NCI-H1092 treated with DMSO at 0.1 percent for 48 hours (cell line): ENCODE measurements at places on chromosomes 6 and 20.

DNA sequence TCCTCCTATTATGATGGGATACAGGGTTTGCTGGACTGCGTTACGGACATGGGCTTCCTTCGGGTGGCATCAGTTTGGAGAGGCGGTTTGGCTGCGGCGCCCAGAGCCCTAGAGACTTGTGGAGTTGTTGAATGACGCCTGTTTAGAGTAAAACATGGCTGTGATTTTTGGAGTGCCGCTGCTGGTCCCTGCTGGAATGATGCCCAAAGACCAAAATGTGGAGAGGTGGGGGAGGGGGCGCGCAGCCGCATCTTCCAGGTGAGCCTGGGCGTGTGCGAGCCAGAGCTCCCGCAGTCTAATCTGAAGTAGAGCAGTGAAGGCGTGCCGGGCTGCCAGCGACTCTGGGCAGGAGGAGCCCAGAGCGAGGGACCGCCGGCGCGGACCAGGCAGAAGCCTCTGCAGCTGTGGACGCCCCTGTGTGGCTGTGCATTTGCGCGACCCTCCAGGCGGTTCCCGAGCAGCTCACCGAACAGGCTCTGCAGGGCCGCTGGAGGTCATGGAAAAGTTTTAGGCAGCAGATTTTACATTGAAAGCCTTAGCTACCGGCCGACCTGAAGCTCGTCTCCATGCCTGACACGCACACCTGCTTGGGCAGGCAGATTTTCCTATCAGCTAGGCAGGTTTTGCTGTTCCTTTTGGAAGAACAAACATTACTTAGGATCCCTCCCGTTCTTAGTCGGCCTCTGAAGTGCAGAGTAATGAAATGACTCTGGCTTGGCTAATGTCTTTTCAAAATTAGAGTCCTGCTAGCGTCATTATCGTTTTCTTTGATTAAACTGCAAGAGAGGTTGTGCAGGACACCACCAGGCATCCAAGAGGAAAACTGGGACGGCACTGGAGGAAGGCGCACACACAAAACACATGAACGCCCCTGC lies 298.2 kb downstream of the PHACTR1 start:
- no peak for DNase-seq

DNA sequence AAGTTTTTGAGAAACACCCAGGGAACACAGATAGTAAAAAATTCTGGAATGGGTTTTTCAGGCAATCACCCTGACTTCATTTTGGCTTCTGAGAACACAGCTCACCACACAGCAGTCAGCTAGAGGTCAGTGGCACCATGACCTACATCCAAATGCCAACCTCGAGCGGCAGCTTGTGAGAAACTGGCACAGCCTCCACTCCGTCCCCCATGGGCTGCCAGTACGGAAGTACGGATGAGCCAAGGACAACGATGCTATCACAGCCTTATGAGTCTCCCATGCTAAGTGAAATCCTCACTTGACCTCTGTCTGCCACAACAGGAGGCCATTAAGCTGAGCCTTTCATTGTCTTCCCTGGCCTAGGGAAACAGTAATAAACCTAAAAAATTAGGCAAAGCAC lies 32.0 kb downstream of the KIF16B start:
- no peak for DNase-seq

GRCh38 chr20:37501940-37502339 lies 19.1 kb upstream of the NNAT start:
- peak; percentile 93 for DNase-seq

GRCh38 chr6:142518126-142518525 lies 216.3 kb downstream of the ADGRG6 start:
- DNase-seq, result peak; percentile 3

- peak; percentile 25 for DNase-seq
Observed at GRCh38 chr20:8780915-8781314, 288.0 kb upstream of the PLCB4 start.

DNA sequence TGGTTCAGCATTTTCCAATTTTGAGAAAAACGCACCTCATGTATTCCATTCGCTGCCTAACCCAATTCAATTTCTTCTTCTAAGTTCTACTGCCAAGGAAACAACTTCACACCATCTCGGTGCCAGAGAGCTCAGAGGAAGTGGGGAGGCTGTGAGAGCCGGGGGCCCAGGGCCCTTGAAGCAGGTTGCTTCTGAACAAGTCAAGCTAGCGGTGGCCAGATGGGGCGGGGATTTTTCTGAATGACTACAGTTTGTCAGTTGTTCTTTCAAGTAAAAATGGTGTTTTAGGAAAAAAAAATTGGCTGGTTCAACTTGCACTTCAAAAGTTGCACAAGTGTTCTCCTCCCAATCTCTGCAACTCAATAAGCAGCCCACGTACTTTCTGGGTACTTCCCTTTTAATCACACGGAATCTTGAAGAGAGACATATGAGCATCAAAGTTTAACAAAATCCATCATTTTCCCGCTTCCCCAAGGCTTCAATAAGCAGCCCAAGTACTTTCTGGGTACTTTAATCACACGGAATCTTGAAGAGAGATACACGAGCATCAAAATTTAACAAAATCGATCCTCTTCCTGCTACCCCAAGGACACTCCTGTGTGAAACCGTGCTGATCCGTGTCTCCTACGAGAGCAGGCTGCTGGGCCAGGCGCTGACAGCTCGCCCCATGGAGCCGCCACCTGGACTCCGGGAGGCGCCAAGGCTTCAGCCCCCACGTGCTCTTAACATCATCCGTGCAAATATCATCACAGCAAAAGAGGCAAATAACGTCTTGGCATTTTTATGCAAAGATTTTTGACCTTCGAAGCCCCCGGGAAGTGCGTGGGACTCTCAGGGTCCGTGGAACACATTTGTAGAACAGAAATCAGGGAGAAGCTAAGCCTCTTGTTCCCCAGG lies 186.7 kb upstream of the PDE10A start:
- peak; percentile 54 for DNase-seq

DNA sequence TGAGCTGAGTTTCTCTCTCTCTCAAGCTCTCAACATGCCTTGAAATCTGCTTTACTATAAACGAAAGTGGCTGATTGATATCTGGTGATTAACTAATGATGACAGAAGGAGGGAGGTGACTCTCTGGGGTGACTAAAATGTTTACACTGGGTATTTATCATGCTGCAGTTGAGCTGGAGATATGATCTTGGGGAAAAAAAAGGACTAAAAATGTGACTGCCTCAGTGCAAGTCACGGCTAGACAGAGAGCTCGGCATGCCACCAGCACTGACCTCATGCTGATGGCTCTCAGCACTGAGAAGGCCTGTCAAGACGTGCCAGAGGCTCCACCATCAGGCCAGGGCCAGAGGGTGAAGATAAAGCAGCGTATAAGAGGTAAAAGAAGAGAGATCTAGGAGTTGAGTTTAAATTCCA lies 103.1 kb upstream of the SPACA1 start:
- DNase-seq, result no peak

- DNase-seq, result peak; percentile 43
Observed at GRCh38 chr20:59782986-59783640, 150.3 kb downstream of the SYCP2 start.

- peak; percentile 3 for DNase-seq
Observed at GRCh38 chr6:119347466-119348095, 2.0 kb downstream of the MAN1A1 start.

DNA sequence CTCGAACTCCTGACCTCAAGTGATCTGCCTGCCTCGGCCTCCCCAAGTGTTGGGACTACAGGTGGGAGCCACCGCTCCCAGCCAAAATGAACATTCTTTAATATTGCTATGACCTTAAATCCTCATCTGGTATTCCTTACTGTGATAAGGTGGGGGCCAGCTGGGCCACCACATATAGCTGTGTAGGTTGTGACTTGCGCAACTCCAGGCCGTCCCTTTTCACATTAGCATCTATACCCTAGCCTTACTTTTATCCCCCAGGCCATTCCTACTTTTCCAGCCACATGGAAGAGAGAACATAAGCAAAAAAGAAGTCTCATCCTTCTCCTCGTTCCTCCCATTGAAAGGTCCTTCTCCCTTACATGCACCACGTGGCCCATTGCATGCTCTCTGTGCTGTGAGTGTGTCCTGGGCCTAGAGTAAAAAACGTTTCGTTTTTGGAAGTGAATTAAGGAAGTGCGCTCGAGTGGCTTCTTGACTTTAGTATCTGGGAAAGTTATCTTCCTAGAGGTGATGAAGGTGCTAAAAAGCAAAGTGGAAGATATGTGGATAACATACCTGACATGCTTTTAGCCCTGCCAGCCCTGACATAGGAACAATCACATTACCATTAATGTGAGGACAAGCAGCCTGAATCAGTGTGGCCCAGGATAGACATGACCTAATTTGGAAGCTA lies 56.8 kb upstream of the KIF13A start:
- DNase-seq, result no peak

GRCh38 chr6:79468587-79468986 lies 68.6 kb downstream of the LCA5 start:
- no peak for DNase-seq

GRCh38 chr6:70601014-70601413 lies 34.3 kb downstream of the SDHAF4 start:
- DNase-seq, result no peak

DNA sequence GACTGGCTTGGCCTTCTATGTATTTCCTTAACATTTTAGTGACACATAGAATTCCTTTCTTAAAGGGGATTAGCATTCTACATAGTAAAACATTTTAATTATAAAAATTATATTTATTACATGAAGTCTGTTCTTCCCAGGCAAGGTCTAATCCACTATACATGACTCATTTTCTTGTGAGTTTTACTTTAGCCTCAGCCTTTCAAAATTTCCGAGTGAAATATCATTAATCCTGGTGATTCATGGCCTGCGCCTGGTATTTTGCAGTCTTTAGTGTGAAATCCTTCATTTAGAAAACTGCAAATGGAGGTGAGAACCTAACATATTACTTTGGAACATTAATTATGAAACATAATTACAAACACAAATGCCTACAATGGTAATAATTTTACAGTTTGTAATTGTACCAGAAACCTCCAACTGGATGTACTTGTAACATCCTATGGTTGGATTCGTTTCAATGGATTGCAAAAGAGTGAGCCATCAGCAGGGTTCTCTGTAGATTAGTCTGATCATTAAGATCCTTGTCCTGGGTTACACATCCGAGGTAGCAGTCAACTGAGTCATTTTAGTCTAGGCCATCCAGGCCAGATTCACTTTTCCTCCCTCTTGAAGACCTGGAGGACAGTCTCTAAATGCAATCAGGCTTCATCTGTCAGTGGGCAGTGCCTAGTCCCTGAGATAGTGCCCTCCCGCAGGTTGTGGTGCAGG lies 272.0 kb downstream of the PACRG start:
- DNase-seq, result no peak

GRCh38 chr6:32685603-32686002 lies 19.1 kb upstream of the HLA-DQB1 start:
- DNase-seq, result no peak

- no peak for DNase-seq
Observed at GRCh38 chr6:14726816-14727493, 518.9 kb upstream of the JARID2 start.

- DNase-seq, result no peak
Observed at GRCh38 chr6:88301888-88302768, 136.0 kb upstream of the CNR1 start.

DNA sequence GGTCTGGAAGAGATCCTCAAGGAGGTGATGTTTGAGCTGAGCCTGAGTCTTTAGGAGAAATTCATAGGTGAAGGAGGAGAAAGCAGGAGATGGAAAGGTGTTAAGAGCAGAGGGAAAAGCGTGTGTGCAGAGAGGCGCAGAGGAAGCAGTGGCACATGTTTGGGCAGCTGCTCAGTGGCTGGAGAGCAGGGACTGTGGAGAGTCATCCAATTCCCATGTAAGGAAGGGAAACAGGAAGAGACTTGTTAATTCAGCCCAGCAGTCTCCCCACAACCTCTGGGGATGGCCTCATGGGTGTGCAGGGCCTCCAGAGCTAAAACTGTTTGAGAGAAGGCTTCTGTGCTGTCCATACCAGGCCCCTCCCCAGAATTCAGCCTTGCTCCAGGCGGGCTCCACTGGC lies 16.2 kb downstream of the AAR2 start:
- DNase-seq, result no peak

DNA sequence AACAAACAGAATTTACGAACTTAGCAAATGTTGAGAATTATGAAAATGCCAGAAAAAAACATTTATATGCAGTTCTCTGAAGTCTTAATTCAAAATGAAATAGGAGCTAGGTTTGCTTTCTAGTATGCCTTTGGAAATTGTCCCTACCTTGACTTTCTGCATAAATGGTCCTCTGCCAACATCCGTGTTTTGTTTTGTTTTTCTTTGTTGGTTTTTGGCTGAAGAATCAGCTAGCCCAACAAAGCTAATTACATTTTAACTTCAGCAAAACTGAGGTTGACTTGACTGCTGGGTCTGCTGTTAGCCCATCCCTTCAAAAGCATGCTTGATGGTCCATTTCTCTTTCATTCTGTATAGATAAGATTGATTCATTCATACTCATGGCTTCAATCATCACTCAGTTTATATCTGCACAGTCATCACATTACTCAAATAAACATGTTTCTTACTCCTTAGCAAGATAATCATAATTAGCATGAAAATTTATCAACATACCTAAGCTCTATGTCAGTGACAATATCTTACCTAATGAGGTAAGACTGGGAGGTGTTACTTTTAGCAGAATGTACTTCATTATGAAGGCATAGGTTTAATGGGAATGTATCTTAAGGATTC lies 76.4 kb downstream of the ADGRB3 start:
- DNase-seq, result no peak

DNA sequence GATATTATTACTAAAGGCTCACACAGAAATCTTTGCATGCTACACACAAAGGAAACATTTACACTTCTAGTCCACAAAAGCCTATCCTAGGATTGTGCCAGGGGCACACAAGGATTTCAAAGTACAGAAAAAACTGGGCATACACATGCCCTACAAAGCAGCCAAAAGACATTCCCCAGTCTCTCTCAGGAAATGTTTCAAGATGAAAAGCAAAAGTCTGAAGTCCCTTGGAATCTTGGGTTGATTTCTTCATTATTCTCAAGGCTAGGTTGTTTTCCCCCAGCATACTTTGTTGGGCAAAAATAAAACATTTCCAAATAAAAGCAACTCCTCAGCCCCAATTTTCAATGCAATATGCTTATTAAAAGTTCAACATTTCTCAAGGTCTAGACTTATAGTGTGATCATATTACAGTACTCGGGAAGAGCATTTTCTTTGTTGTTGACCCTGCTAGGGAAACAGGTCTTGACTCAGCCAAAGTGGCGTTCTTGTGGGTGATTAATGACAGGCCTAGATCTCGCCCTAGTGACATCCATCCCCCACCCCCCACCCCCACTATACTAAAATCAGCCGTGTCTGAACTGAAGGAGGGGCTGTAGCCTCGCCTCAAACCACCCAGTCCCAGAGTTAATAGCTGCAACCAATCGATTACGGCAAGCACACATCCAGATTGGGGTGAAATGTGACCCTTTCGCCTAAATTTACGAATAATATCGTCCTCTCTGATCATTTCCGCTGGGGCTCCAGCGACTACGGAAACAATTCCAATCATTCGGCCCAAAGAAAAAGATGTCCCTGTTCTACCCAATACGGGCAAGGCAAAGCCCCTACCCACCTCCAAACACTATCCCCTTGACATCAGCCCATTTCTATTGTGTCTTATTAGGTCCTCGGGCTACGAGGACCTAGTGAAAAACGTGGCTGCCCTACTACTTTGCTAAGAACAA lies 1.4 kb downstream of the AKIRIN2 start:
- peak; percentile 35 for DNase-seq
